Metanephros (tissue), 2 donors: ENCODE measurements at places on chromosomes 6 and 20. TPM values are rescaled to one million over a fixed set of nuclear protein-coding genes. Genes with fewer than 3 reads are reported as not detected.

Gene SPATS1
- total RNA-seq: not detected

Gene CALHM4
- total RNA-seq: not detected

Gene SLA2
- 0.64 TPM for total RNA-seq

Gene EDN1
- total RNA-seq: 7.4 TPM

Gene MICB
- 3.6 TPM for total RNA-seq

Gene SASH1
- 69.7 TPM for total RNA-seq

Gene ANKRD66
- not detected for total RNA-seq

Gene NR2E1
- not detected for total RNA-seq

Gene BTN3A1
- total RNA-seq: 31.0 TPM

Gene TRIM10
- 2.7 TPM for total RNA-seq

Gene NMBR
- 0.29 TPM for total RNA-seq
